ENCODE measurements at places on chromosomes 3 and 15.

DNA sequence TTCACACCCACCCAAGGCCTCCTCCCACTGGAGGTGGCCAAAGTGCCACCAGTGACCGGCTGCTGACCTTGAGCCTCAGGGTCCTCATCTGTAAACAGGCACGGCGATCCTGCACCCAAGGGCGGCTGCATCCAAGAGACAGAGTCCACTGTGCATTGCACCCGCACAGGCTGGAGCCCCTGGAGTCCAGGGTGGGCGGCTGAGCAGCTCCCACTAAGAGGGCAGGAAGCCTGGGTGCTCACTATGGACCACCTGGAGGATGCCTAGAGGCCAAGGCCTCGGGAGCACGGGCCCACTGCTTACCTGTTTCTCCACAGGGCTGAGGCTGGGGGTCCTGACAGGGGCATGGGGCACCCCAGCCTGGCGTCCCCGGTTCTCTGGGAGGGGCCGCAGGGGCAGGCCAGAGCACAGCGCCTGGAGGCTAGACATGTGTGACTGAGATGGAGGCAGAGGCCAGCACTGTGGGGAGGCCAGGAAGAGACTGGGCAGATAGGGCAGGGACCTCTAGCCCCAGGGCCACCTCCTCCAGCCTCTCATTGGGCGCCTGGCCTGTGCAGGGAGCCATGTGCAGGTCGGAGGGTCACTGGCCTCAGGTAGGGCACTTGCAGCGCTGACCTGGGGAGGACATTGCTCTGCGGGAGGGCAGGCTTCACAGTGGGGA, at the start of gene UROC1:
Gene UROC1, minus strand, starts transcription at position 483 of the 661 bp plus-strand sequence. Its CDS starts 54 bp downstream, at position 429.
- no peak for DNase-seq

- no peak for DNase-seq
These were observed 10.4 kb upstream of the RTP1 start for GRCh38 chr3:187186801-187187421.

DNA sequence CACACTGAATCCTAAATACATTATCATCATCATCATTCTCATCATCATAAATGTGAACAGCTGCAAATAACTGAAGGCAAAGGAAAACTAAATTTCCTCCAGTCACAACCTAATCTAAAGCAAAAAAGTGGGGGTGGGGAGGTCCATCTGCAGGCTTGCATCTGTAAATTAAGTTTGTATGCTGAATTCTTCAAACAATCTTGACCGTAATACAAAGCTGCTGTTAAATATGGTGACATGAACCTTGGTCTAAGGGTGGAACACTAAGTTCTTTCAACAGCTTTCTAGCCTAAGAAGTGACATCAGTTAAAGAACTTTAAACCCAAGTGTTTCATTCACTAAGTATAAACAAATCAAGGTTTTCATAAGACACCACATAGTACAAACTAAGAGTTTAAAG, 4.3 kb downstream of the LRRFIP2 start:
- DNase-seq: no peak

GRCh38 chr3:164791263-164791662, 287.0 kb downstream of the SI start:
- no peak for DNase-seq

DNA sequence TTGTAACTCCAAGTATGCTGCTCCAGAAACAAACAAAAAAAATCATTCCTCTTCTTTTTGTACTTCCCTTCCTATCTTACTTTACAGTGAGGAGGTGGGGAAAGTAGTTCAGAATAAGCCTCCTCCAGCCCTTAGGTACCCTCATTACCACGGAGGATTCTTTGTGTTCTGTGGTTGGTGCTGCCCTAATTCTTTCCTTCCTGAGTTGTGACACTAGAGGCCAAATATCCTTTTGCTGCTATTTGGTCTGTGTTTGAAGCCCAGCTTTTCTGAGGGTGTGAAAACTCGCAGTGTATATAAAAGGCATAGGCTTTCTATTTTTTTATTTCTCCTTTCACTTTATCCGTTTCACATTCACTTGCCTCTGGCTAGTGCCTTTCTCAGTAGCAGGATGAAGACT, 98.2 kb downstream of the HHLA2 start:
- no peak for DNase-seq

DNA sequence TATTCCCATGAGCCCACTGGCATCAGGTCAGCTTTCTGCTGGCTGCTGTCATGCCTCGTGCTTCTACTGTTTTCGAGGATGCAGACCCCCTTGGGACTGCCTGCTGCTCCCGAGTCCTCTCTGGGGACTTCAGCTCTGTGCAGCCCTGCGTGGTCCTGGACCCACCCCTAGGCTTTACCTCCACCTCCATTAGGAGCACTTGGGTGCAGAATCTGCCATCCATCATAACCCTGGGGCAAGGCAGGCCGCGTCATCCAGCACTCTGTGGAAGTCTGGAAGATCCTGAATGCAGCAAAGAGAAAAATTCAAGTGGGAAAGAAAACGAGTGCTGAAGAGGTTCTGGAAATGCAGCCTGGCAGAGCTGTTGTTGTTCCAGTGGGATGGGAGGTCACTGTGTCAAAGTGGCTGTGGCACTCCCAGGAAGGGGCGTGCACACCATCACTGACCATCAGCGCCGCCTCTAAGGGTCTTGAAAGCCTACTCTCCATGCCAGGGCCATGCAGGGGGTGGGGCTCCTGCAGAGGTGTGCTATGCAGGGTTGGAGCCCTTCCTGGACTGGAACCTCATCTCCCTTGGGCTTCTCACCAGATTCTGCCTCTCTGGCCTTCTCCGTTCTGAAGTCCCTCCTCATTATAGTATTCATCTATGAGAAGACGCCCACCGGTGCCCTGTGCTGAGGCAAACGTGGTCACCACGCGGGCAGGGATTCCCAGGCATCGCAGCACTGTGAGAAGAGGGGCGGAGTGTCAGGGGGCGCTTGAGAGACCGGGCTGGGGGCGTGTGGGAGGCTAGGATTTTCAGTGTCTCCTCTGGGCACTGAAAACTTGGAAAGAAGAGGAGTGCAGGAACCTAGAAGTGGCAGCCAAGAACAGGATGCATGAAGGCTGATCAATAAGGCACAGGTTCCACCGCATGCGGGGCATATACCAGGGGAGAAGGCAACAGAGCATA, 12.5 kb downstream of the EPB42 start:
- no peak for DNase-seq

GRCh38 chr15:56929399-56929798, 11.0 kb downstream of the TCF12 start:
- no peak for DNase-seq

DNA sequence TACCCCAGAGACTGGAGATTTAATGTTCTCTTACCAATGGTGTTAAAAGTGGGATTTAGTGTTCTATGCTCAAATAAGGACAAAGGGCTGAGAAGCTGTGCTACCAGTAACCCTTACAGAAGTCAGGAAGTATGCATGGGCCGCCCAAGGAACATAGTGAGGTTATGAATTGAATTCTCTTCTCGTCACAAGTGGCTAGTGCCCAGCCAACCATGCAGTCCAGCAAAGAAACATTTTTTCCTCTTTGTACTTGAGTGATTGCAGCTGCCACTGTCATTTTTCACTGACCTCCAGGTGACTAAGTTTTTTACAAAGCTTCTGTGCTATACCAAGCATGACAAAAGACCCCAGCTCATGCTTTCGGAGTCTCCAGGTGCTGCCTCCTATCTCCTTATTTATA, 110.6 kb upstream of the DCBLD2 start:
- DNase-seq: no peak

Measured in stimulated activated CD8-positive, alpha-beta memory T cell treated with anti-CD3 and anti-CD28 coated beads, Interleukin-4, amount 100 ng/mL, for 1 hour (primary cell).